ENCODE measurements at places on chromosomes 11 and 22.

DNA sequence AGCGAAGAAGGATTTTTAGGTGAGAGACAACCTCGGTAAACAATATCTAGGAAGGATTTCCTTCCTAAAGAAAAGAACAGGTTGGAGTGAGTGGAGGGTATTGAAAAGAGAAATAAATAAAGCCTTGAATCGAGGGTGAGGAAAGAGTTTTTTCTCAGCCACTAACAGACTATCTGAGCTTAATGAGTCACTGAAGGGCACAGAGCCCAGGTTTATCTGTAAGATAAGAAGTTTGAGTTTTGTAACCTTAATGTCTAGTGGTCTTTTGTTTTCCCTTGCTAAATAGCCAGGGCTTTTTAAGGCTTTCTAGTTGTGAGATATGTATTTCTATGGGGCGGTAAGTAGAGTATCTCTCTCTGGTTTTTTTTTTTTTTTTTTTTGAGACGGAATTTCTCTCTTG is 394.5 kb upstream of the KIRREL3 start:
- DNase-seq: no peak

- no peak for DNase-seq
These were observed 8.8 kb upstream of the DNAJB13 start for GRCh38 chr11:73942010-73942409.

DNA sequence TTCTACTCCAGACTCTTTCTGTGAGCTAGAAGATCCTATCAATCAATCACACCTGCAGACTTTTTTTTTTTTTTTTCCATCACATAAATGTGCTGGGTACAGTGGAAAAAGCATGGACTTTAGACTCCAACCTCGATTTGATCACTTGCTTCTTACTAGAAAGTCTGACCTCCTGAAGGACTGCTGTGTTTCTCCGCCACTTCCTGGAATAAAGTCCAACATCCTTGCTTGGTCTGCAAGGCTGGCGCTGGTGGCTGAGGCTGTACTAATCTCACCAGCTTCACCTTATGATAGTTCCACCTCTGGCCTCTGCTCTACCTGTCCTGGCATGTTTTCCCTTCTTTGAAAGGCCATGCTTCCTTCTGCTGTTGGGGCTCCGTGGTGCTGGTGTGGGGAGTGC is 60.9 kb upstream of the SESN3 start:
- no peak for DNase-seq

- DNase-seq: no peak
These were observed 8.7 kb downstream of the CCDC83 start for GRCh38 chr11:85863855-85864254.

DNA sequence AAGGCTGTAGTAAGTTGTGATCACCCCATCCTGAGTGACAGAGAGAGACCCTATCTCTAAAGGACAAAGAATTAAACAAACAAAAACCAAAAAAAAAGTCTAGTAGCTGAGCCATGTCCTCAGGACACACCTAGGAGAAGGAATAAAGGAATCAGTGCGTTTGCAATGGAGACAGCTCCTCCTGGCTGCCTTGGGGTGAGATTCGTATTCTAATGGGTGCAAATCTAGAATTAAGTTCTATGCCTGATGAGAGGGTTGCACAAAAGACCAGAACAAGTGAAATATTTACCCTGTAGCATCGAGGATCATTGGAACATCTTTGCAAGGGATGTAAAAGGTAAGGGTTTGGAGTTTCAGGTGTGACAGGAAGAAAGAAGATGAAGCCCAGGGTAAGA is 70.3 kb upstream of the BMAL1 start:
- DNase-seq: no peak

DNA sequence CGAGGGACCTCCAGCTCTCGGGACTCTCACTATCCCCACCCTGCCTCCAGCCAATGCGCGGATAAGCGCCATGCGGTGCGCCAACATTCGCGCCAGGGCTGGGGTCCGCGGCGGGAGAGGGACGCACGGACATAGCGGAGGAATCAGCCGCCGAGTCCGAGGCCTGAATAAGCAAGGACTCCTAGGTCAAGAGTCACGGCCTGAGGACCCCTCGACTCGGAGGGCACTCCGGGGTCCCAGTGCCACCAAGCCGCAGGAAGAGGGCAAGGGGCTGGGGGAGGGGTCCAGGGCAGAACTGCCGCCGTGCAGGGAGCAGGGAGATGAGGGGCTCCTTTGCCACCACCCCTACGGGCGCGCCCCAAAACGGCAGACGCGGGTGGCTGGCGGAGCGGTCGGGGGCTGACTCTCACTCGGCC is 552 bp downstream of the DSCAML1 start:
- DNase-seq: no peak

All from RWPE1 (cell line).